Fibroblast of lung (primary cell): ENCODE measurements at places on chromosomes 6 and 20. TPM values are rescaled to one million over a fixed set of nuclear protein-coding genes. Genes with fewer than 3 reads are reported as not detected.

GRCh38 chr6:39934131-39934757 lies at the start of gene MOCS1:
MOCS1 (minus strand) TSS chr6:39934462; CDS start chr6:39934417, 45 bp downstream.
- H3K27me3 ChIP-seq: no peaks in the 10 kb centered on the region
- H3K27ac ChIP-seq: no peak within 1 kb of the TSS
- H3K36me3 ChIP-seq: no peaks in the 10 kb centered on the region
- DNase-seq: peak; percentile 75

GRCh38 chr20:10447028-10447427 lies 11.9 kb downstream of the SLX4IP start:
- DNase-seq: peak; percentile 89
- no peak overlapping the region for H3K4me3 ChIP-seq
- H3K27me3 ChIP-seq: no peaks in the 10 kb centered on the region
- H3K36me3 ChIP-seq: no peaks in the 10 kb centered on the region
- H3K27ac ChIP-seq: no peak overlapping the region

DNA sequence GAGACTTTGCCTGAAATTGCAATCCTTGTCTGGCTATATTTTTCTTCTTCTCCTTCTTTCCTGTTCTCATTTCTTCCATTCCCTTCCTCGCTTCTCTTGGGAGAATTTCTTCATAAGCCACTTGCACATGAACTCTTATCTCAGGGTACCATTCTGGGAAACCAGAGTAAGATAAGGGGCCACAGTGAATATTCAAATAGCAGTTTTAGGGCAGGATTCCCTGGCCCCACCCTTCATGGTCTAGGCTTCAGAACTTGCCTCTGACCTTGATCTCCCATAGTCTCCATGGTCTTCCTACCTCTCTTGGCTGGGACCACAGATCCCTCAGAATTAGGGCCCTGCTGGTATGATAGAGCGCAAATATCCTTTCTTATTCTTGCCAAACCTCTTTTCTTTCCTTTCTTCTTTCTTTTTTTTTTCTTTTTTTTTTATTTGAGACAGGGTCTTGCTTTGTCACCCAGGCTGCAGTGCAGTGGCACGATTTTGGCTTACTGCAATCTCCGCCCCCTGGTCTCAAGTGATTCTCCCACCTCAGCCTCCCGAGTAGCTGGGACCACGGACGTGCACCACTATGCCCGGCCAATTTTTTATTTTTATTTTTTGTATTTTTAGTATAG lies 123.0 kb upstream of the CITED2 start:
- H3K27ac ChIP-seq: no peak overlapping the region
- no peak overlapping the region for H3K4me3 ChIP-seq
- DNase-seq: no peak
- H3K4me1 ChIP-seq: no peaks in the 10 kb centered on the region
- no peaks in the 10 kb centered on the region for H3K36me3 ChIP-seq
- H3K27me3 ChIP-seq: no peaks in the 10 kb centered on the region

LY6G6D gene
- total RNA-seq: not detected in 2 replicates

- H3K36me3 ChIP-seq: no peaks in the 10 kb centered on the region
- H3K27me3 ChIP-seq: no peaks in the 10 kb centered on the region
- H3K4me3 ChIP-seq: no peak overlapping the region
- no peaks in the 10 kb centered on the region for H3K4me1 ChIP-seq
- no peak for DNase-seq
- H3K27ac ChIP-seq: no peak overlapping the region
Measured at GRCh38 chr6:78484198-78485064, 382.9 kb upstream of the IRAK1BP1 start.

KCNG1 gene
- total RNA-seq: 9.9 and 26.5 TPM in 2 replicates

GRCh38 chr6:99080191-99080590 lies 132.4 kb upstream of the FBXL4 start:
- no peak overlapping the region for H3K27ac ChIP-seq
- DNase-seq: no peak
- H3K4me3 ChIP-seq: no peak overlapping the region
- no peaks in the 10 kb centered on the region for H3K36me3 ChIP-seq
- no peaks in the 10 kb centered on the region for H3K4me1 ChIP-seq

DNA sequence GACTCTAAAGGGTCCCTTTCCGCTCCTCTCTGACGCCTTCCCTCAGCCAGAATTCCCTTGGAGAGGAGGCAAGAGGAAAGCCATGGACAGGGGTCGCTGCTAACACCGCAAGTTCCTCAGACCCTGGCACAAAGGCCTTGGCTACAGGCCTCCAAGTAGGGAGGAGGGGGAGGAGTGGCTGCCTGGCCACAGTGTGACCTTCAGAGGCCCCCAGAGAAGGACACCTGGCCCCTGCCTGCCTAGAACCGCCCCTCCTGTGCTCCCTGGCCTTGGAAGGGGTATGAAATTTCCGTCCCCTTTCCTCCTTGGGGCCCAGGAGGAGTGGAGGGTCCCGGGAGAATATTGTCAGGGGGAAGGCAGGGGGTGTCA lies 2.7 kb downstream of the VEGFA start:
- peaks cover 10% of the 10 kb centered on the region for H3K36me3 ChIP-seq
- no peaks in the 10 kb centered on the region for H3K27me3 ChIP-seq
- peaks cover 34% of the 10 kb centered on the region for H3K4me1 ChIP-seq
- peak; percentile 22 for DNase-seq
- H3K4me3 ChIP-seq: peak overlapping the region; percentile 91

C20orf202 gene
- under 0.01 TPM in 1 of 2 replicates, not detected in the other for total RNA-seq

PTCHD4 gene
- total RNA-seq: 4.4 and 5.8 TPM in 2 replicates

SDC4 gene
- total RNA-seq: 142 and 175 TPM in 2 replicates

- H3K4me3 ChIP-seq: peak overlapping the region; percentile 80
- peak; percentile 36 for DNase-seq
Measured at GRCh38 chr6:28981431-28981832, 23.7 kb downstream of the ZNF311 start.

GRCh38 chr20:54219751-54220426 lies 12.0 kb downstream of the PFDN4 start:
- DNase-seq: peak; percentile 76
- H3K36me3 ChIP-seq: peaks cover 1% of the 10 kb centered on the region
- H3K4me1 ChIP-seq: no peaks in the 10 kb centered on the region

- H3K36me3 ChIP-seq: no peaks in the 10 kb centered on the region
- no peak overlapping the region for H3K4me3 ChIP-seq
- H3K27ac ChIP-seq: no peak overlapping the region
Measured at GRCh38 chr6:6395581-6396197, 75.2 kb upstream of the F13A1 start.

HLA-DQB1 gene
- total RNA-seq: not detected in 2 replicates

DNA sequence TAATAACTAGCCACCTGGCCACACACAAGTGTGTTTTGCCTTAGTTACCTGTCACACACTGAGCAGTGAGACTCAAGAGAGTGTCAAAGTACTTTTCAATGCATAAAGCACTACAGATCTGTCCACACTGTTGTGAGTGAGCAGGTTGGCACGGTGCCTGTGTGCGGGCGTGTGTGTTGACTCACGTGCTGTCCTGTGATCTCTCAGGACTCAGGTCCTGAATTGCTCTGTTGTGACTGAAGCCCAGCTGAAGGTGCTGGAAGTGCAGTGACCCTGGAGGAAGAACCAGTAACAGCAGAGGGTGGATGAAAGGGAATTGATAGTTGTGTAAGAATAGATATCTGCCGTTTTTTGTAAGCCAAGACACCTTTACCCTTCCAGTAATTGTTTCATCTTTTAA lies 18.3 kb downstream of the SLC16A10 start:
- H3K4me3 ChIP-seq: no peak overlapping the region
- peak; percentile 45 for DNase-seq
- H3K36me3 ChIP-seq: no peaks in the 10 kb centered on the region
- H3K4me1 ChIP-seq: no peaks in the 10 kb centered on the region
- H3K27ac ChIP-seq: no peak overlapping the region
- H3K27me3 ChIP-seq: peaks cover 3% of the 10 kb centered on the region

OOEP gene
- total RNA-seq: 0.17 TPM in 1 of 2 replicates, not detected in the other

DNA sequence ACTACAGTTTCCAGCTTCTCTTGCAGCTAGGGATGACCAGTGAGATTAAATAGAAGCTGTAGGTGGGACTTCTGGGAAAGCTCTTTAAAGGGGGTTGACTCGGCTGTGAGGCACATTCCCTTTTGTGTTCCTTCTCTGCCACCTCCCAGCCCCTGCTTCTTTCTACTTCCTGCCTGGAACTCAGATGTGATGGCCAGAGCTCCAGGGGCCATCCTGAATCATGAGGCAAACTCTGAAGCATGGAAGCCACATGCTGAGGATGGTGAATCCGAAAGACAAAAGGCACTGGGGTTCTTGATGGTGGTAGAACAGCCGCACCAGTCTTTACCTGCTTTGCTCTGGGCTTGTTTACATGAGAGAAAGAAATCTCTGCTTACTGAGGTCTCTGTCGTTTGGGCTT lies 9.1 kb downstream of the CEBPB start:
- H3K4me1 ChIP-seq: no peaks in the 10 kb centered on the region
- no peak overlapping the region for H3K4me3 ChIP-seq
- peaks cover 5% of the 10 kb centered on the region for H3K36me3 ChIP-seq
- DNase-seq: no peak

SLC22A16 gene
- under 0.01 TPM in 1 of 2 replicates, not detected in the other for total RNA-seq

DNA sequence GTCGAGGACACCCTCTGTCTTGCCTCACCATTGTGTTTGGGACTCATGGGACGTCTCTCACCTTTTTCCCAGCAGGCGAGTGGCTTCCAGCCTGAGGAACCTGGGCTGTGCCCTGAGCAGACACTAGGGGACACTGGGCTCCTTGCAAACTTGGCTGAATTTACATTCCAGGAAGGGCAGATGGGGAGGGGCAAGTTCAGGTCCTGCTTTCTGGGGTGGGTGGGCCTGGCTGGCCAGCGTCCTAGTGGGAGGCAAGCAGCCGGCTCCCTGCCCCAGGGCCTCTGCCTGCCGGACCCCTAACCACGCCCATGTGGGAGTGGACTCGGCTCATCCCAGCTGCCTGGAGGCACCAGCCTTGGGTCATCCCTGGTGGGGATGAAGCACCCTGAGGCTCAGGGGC lies 48.2 kb upstream of the MLN start:
- H3K27ac ChIP-seq: no peak overlapping the region
- DNase-seq: no peak
- H3K4me3 ChIP-seq: no peak overlapping the region

TRIM10 gene
- total RNA-seq: not detected in 2 replicates

DNA sequence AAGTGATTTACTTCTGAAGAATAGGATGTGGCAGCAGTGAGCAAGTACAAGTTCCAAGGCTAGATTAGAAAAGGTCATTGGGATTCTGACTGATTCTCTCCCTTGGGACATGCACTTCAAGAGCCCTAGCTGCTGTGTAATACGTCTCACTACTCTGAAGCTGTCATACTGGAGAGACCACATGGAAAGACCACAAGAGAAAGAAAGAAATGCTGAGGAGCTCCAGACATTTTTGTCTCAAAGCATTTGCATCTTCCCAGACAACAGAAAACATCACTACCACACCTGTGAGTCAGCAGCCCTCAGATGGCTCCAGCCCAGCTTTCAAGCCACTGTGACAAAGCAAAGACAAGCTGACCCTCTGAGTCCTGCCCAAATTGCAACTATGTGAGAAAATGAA lies 20.7 kb downstream of the TENT5A start:
- no peak overlapping the region for H3K4me3 ChIP-seq
- no peak for DNase-seq
- H3K27me3 ChIP-seq: no peaks in the 10 kb centered on the region

PPP1R16B gene
- under 0.01 TPM in 2 replicates for total RNA-seq

C6orf141 gene
- total RNA-seq: 0.33 and 0.77 TPM in 2 replicates

DNA sequence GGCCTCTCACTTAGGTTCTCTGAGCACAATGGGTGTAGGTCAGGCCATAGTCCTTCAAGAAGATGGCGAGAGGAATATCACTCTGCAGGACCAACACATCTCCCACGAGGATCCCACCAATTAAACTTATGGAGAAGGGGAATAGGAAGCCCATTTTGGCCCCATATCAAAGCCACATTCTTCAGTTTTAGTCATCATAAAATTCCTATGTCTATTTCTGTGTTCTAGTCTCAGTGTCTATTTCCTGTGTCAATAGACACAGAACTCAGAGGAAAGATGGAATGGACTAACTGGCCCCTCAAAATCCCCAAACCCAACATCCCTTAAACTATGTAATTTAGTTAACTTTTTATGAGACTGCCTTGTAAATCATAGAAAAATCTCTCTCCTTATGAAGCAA lies 216.8 kb downstream of the HACE1 start:
- no peaks in the 10 kb centered on the region for H3K4me1 ChIP-seq
- H3K4me3 ChIP-seq: no peak overlapping the region
- peak; percentile 37 for DNase-seq
- no peak overlapping the region for H3K27ac ChIP-seq
- no peaks in the 10 kb centered on the region for H3K36me3 ChIP-seq

DNA sequence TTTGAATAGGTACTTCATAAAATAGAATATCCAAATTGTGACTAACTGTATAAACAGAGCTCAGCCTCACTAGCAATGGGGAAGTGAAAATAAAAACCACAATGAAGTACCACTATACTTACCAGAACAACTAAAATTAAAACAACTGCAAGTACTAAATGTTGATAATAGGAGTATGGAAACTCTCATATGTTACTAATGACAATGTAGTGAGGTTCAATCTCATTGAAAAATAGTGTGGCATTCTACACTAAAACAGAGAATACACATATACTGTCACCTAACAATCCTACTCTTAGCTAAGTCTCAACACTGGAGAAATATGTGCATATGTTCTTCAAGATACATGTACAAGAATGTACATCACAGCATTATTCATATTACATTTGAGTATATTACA lies 132.0 kb upstream of the CARMIL1 start:
- H3K36me3 ChIP-seq: no peaks in the 10 kb centered on the region
- H3K4me1 ChIP-seq: no peaks in the 10 kb centered on the region
- H3K27me3 ChIP-seq: no peaks in the 10 kb centered on the region
